ENCODE measurements at places on chromosomes 11 and 22.
A peak's percentile ranks its signal among the peaks of the same experiment; 100 is the strongest.

- DNase-seq = peak; percentile 64
Measured at GRCh38 chr11:15905366-15906104, 450.8 kb downstream of the SOX6 start.

DNA sequence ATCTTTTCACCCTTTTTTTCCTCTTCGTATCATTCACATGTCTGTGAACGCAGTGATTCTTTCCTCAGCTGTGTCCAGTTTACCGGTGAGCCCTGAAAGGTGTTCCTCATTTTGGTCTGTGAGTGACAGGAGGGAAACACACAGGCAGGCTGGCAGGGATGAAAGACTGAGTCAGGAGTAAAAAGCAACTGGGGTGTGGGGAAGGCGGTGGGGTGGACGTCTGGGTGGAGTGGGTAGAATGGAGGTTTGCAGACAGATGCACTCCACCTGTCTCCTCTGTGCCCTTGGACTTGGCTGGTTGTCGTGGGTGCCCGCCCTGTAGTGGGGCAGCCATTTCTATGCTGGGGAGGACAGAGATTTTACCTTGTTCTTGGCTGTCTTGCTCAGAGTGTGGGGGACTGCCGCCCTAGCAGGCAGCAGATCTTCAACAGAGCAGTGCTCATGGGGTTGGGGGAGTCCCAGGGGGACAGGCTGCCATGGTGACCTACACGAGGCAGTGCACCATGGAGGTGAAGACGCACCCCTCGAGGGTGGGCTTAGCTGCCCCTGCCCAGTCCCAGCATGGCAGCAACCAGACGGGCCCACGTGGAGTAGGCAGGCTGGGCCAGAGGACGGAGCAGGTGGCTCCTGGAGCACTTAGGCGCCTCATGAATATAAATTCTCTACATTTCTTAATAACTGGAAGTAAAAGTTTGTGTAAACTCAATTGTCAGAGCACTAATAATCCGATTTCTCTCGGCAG is 603.7 kb downstream of the TBC1D22A start:
- no peak for DNase-seq

GRCh38 chr11:32851251-32851650 is 21.5 kb downstream of the PRRG4 start:
- no peak for DNase-seq

- no peak for DNase-seq
Measured at GRCh38 chr11:87290304-87290922, 252.7 kb downstream of the TMEM135 start.

GRCh38 chr11:114290503-114291235 is 5.5 kb upstream of the NNMT start:
- DNase-seq = no peak

GRCh38 chr11:122395282-122395681 is 260.2 kb upstream of the UBASH3B start:
- no peak for DNase-seq

- DNase-seq = peak; percentile 87
Measured at GRCh38 chr22:23716811-23717801, 26.3 kb downstream of the RGL4 start.

- no peak for DNase-seq
Measured at GRCh38 chr11:111523343-111523742, 8.8 kb downstream of the HOATZ start.

- no peak for DNase-seq
Measured at GRCh38 chr11:111177037-111177871, 68.3 kb upstream of the POU2AF2 start.

DNA sequence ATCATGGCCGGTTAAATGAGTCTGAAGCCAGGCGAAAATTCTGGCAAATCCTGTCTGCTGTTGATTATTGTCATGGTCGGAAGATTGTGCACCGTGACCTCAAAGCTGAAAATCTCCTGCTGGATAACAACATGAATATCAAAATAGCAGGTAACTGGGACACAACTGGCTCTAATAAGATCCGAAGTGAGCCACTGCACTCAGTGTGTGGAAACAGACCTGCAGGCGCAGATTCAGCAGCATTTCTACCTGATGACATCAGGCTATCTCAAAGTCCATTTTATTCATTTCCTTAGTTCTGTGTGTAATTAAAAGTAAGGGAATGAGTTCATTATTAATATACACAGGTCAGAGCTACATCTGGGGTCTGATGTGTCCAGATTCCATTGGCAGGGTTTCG is 78.2 kb downstream of the PPP2R1B start:
- no peak for DNase-seq

DNA sequence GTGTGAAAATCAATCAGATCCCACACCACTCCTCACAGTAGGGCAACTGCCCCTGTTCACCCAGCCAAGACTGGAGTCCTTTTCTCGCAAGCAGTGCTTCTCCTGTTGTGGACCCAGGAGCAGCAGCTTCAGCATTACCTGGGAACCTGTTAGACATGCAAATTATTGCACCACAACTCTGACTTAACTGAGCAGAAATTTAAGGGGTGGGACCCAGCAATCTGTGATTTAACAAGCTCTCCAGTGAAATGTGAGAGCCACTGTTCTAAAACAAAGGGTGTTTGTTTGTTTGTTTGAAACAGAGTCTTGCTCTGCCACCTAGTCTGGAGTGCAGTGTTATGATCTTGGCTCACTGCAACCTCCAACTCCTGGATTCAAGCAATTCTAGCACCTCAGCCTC is 591.4 kb downstream of the SOX6 start:
- DNase-seq = no peak

DNA sequence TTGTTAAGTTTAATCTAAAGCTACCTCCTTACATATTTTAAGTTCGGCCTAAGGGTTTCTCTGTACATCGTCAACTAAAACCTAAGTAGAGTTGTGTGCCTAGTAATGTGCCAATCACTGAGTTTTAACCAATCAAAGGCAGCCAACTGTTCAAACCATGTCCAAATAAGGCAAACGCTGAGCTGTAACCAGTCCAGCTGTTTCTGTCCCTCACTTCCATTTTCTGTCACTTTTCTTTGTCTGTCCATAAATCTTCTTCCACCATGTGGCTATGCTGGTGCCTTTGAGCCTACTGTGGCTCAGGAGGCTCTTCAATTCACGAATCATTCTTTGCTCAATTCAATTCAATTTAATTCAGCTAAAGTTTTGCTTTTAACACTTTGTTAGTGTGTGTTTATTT is 13.9 kb upstream of the ATXN10 start:
- DNase-seq = no peak

DNA sequence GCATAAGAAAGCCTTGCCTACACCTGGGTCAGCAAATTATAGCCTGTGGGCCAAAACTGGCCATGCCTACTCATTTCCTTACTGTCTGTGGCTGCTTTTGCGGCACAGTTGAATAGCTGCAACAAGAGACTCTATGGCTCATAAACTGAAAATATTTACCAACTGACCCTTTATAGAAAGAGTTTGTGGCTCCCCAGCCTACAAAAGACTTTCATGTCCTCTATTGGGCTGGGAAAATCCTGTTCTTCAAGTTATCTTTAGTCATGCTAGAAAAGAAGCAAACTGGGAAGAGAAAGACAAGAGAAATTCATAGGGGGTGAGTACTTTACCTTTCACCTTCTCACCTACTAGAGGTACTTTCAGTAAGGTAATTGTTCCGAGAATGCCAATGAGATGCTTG is 175.1 kb downstream of the SWAP70 start:
- no peak for DNase-seq

DNA sequence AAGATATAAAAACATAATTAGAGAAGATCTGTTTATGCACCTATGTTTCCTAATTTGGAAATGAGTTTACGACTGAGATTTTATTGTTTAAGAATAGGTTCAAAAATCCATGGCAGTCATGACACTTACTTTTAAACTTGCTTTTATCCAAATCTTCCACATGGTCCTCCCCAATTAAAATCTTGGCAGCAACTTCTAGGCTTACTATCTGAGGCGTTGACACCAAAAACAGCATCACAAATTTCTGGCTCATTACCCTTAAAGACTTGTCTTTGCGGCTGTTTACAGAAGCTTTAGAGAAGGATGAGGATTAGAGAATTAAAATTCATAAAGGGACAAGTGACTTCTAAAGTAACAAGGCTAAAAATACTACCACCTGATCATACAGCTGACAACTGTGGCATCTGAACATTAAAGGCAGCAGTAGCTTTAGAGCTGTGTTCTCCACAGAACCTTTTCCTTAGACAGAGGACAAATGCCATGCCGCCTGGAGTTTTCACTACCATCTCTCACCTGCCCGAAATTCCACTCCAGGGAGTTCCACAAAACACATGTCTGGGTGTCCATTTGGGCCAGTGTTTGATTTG is 6.4 kb downstream of the E2F8 start:
- DNase-seq = no peak

DNA sequence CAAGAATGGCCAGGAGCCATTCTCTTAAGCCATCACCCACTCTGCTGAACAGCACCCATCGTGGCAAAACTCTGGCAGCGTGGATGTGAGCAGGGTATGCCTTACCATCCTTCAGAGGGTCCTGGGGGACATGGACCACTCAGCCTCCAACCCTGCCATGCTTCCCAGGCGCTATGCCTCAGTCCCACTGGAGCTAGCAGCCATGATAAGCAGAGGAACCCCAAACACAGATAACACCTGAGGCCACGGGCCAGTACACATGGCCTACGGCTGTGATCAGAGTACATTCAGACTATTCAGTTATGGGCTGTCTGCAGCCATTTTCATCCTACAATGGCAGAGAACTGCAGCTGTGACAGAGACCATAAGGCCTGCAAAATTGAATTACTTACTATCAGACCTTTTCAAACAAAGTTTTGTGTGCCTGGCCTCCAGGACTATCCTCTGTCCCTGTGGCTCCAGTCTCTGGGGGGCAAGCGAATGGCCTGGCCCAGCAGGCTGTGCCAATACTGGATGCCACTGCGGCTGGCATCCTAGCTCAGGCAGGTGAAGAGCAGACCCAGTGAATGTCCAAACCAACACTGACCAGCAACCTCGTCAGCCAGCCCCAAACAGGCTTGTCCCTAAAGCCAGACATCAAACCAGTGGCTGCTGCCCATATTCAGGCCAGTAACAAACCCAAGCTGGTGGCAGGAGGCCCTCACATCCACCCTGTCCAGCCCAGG is 6.9 kb downstream of the ARVCF start:
- DNase-seq = no peak

GRCh38 chr11:27281740-27282590 is 81.0 kb downstream of the CCDC34 start:
- DNase-seq = no peak

DNA sequence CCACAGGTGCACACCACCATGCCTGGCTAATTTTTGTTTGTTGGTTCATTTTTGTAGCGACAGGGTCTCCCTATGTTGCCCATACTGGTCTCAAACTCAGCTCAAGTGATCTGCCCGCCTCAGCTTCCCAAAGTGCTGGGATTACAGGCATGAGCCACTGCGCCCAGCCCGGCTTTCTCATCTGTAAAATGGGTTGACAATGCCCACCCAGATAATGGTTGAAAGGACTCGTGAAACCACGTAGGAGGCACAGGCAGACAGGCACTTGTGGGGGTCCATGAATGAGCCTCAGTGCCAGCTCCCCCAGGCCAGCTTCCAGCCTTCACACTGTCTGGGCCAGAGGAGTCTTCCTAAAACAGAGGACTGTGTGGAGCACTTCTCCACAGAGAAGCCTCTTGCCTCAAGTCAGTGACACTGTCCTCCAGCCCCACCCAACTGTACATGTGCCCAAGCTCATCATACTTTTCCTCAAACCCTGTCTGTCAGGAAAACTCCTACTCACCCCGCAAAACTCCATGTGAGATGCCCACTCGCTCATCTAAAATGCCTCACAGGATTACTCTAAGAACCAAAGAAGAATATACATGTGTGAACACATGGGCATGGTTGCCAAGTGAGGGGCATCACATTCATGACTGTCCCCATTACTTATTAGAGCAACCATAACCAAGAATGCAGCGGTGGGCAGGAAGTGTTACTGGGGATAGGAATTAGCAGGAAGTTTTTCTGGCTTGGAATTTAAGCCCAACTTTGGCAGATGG is 32.1 kb upstream of the WNT7B start:
- no peak for DNase-seq

GRCh38 chr11:113603277-113604059 is 102.6 kb downstream of the TMPRSS5 start:
- peak; percentile 27 for DNase-seq

- no peak for DNase-seq
Measured at GRCh38 chr22:24485608-24486007, 9.5 kb upstream of the UPB1 start.

DNA sequence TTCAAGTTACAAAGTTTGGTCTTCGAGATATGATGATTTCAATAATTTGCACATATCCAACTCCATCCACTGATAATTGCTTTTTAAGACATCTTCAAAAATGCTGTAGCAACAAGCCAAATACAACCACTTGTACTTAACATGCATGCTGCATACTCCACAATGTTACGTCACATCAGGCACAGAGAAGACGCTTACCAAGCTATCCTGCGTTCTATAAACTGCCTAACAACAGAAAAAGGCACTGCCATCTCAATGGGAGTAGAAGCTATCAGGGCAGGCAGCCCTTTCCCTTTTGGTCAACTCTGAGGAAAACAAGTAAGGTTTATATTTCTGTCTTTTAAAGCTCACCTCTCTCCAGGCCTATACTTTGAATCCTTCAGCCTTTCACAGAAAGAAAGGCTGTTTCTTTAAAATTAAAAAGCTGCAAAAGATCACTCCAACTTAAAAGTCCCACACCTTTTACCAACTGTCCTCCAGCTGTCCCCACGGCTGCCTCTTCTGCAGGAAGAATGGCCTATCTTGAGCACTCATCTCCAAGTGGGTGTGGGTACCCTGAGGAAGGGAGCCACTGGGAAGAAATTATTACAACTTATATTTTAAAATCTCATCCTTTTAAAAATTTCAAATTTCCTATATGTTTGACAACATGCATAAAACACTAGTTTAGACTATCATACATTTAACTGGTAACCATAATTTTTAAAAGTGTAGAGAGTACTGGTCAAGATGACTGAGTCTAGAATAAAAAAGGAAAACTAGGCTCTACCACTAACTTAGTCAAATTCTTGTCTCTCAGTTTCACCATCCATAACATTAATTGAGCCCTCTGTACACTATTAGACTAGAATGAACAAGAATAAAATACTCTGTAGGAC is 14.5 kb downstream of the PHF21A start:
- no peak for DNase-seq

GRCh38 chr22:42066126-42066761 is 4.4 kb downstream of the NAGA start:
- no peak for DNase-seq

DNA sequence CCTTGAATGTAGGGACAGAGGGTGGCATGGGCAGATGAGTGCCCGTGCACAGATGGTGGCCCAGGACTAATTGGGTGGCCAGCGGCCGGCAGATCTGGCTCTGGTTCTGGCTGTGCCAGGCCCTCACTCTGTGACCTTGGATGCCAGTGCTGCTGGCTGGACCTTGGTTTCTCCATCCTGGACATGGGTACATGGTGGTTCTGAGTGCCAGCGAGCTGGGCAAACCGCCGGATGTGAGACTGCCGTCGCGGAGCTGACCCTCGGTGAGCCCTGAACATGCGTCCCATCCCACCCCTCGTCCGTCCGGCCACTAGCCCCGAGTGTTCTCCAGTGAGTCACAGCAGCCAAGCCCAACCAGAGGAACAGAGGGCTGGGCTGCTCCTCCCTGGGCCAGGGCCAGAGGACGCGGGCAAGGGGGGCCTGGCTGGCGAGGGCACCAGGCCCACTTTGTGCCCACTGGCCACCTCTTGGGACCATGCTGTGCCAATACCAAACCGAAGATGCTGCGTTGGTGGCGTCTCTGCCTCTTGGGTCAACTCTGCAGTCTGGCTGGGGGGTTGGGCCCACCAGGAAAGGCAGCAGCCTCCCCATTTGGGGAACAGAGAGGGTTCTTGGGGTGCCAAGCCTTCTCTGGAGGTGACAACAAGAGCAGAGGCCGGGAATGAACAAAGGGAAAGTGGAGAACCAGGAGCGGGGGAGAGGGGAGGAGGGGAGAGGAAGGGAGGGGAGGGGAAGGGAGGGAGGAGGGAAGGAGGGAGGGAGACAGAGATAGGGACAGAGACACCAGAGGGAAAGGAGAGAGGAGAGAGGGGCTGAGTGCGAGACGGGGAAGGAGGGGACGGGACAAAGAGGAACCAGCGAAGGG is 10.7 kb downstream of the LSP1 start:
- peak; percentile 23 for DNase-seq

All from nucleus accumbens (tissue), 56 donors.